ENCODE measurements at places on chromosomes 6 and 20. TPM values are rescaled to one million over a fixed set of nuclear protein-coding genes. Genes with fewer than 3 reads are reported as not detected.

The ANGPT4 gene
- 0.14 TPM for polyA plus RNA-seq

DNA sequence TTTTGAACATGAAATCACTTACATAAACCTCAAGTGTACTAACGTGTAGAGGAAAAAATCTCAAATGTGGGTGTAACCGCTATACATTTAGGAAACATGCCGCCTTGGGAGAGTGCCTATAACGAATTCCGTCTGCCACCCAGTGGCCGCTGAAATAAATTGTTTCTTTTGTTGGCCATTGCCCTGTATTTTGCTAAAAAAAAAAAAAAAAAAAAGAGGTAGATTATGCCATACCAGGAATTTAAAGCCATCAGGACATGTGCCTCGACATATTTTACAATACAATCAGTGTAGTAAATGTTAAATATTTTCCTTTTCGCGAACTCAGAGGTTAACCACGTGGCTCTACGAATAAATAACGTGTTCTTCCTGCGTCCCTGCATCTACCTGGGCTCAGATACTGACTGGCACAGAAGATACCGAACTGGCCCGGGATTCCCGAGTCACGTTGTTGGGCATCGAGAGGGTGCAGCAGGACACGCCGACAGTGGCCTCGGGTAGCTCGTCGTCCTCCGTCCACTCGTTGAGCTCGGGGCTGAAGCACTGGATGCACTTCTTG is 14.3 kb downstream of the KLHL31 start:
- peak; percentile 50 for DNase-seq

- peak; percentile 80 for DNase-seq
Measured at GRCh38 chr6:41442800-41443501, 103.2 kb upstream of the FOXP4 start.

GRCh38 chr20:417801-418342 is 9.8 kb downstream of the RBCK1 start:
- DNase-seq: no peak

DNA sequence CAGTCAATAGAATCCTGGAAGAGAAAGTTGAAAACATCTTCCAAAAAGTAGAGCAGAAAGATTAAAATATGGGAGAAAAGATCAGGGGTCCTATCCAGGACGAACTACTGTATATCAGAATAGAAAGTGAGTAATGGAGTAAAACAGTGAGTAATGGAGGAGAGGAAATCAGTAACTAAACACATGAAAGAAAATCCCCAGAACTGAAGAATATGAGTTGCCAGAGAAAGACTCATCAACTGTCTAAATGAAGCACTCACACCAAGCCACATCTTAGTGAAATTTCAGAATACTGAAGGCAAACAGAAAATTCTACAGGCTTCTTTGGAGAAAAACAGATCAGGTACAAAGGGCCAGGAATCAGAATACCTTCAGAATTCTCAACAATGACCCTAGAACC is 14.9 kb downstream of the IL17A start:
- no peak for DNase-seq
